Epithelial cell of esophagus (primary cell): ENCODE measurements at places on chromosomes 7 and 10.
A peak's percentile ranks its signal among the peaks of the same experiment; 100 is the strongest.

DNA sequence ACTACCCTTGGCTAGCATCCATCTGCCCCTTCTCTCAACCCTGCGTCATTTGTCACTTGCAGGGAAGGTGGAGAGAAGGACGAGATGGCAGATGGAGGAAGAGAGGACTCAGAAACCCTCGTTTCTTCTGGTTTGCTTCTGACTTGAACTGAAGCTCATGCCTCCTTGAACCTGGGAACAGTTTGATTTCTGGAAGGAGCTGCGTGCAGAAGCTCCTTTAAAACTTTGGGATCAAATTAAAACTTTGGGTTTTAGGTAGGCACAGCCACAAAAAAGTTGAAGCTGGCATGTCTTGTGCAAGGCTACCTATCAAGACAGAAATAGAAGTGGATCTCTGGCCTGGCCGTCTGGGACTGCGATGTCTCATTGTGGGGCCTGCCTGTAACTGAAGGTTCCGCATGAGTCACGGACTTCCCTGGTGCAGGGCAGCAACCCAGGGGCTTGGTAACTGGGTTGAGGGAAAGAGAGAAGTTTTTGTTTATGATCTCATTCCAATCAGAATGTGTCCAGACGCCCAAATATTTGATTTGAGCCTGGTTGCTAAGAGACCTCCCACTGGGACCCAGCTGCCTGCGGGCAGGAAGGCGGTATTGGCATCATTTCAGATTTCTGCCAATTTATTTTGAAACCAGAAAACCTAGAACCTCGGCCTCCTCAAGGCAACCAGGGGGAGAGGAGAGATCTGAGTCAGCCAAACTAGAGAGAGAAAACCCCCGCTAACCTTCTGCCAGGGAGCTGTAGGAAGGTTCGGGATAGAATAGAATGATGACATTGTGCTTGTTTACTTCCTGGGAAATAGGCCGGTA is 15.8 kb upstream of the CAMK1D start:
- DNase-seq, result peak; percentile 97

DNA sequence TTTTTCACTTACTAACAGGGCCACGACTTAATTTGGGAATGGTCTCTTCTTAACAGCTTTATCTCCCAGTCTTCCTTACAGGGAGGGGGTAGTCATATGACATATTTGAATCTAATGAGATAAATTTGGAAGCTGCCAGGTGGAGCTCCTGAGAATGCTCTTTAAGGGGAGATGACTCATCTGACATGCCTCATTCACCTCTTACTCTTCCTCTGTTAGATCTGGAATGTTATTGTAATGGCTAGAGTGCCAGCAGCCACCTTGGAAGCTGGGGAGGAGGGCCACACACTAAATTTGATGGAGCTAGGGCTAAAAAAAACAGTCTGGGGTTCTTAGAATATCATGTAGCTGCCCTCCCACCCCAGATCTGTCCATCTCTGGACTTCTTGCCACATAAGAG is 22.7 kb downstream of the HECW1 start:
- peak; percentile 59 for DNase-seq

GRCh38 chr7:85102813-85103350 is 84.0 kb downstream of the SEMA3D start:
- no peak for DNase-seq

- no peak for DNase-seq
Measured at GRCh38 chr7:142240546-142240945, 17.3 kb downstream of the PRSS58 start.

DNA sequence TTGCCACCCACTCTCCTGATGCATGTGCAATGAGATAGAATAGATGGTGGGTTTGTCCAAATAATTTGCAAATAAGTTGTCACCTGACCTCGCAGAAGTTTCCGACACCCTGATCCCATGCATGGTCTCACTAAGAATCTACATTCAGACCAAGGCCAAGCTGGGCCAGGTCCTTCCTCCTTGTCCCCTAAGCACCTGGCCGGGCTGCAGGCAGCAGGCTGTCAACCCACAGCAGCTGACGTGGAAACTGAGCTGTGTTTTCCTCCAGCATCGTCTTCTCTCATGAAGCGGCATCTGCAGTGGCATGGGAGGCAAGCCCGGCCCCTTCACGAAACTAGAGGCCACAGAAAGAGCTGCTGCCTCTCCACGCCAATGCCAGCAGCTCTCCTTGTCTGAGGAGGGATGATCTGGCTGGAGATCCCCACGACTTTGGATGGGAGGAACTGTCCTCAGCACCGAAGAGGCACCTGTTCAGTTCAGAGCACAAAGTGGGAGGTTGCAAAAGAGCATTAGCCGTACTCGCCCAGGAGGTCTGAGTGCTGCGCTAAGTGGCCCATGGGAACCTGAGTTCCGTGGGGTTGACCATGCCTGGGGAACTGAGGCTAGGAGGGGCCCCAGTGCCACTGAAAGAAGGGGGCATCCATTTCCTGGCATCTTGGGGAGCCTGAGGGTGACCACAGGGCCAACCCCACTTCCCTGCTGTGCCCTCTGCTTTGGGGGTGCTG is 110.5 kb upstream of the INSIG1 start:
- no peak for DNase-seq

DNA sequence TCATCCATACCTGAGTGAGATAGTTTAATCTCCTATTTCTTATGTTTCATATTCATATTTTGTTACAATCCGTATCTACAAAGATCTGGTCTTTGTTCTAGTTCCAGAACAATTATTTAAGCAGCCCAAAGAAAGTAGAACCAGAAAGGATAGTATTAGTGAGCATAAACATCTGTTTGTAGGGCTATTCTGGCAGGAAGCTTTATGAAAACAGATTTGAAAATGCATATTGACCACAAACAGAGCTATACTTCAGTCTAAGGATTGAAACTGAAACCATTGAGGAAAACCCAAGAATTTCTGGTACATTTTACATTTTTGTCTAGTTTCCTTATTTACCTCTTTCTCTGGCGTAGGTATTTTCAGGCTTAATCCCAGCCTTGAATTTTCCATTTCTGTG is 28.1 kb downstream of the LRGUK start:
- no peak for DNase-seq

DNA sequence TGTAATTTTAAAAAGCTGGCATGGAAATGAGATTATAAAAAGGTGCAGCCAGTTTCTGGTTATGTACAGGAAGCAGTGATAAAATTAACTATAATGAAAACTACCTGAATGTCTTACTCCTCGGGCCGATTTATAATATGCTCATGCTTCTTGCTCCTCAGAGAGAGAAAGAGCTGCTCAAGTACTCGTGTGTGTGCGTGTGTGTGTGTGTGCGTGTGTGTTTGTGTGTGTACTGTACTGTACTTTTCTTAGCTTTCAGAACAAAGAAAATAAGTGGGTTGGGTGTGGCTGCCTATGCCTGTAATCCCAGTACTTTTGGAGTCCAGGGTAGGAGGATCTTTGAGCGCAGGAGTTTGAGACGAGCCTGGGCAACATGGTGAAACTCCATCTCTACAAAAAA is 96.6 kb upstream of the NMT2 start:
- DNase-seq, result no peak

- no peak for DNase-seq
Measured at GRCh38 chr10:95428701-95429100, 132.5 kb downstream of the SORBS1 start.

DNA sequence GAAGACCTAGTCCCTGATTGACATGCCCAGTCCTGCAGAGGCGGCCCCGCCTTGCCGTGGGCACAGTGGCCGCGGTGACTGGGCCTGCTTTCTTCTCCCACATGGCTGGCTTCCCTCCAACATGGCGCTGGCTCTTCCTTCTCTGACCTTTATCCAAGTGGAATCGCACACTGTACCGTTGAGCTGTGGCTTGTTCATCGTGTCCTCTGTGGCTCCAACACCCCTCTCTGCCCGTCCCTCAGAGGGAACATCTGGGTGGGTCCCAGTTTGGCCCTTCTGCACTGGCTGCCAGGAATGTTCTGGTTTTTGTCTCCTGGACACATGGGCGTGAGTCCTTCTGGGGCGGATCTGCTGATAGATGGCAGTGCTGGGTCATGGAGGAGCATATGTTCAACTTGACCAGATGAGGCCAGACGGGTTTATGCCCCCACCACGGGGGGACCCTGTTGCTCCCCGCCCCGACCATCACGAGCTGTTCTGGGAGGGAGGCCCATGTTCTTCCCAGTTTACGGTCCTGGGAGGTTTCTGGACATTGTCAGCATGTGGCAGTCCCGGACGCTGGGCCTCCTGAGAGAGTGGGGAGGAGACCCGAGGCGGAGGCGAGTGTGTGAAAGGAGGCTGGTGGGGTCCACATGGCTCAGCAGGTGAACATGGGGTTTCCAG is 63.5 kb downstream of the LHPP start:
- peak; percentile 79 for DNase-seq

GRCh38 chr7:35399840-35400239 is 145.9 kb upstream of the TBX20 start:
- no peak for DNase-seq

GRCh38 chr7:90833443-90833842 is 237.3 kb downstream of the CDK14 start:
- no peak for DNase-seq

- DNase-seq, result no peak
Measured at GRCh38 chr10:123153486-123154091, 613 bp upstream of the BUB3 start.

GRCh38 chr7:92657391-92657790 is 67.2 kb upstream of the FAM133B start:
- no peak for DNase-seq

DNA sequence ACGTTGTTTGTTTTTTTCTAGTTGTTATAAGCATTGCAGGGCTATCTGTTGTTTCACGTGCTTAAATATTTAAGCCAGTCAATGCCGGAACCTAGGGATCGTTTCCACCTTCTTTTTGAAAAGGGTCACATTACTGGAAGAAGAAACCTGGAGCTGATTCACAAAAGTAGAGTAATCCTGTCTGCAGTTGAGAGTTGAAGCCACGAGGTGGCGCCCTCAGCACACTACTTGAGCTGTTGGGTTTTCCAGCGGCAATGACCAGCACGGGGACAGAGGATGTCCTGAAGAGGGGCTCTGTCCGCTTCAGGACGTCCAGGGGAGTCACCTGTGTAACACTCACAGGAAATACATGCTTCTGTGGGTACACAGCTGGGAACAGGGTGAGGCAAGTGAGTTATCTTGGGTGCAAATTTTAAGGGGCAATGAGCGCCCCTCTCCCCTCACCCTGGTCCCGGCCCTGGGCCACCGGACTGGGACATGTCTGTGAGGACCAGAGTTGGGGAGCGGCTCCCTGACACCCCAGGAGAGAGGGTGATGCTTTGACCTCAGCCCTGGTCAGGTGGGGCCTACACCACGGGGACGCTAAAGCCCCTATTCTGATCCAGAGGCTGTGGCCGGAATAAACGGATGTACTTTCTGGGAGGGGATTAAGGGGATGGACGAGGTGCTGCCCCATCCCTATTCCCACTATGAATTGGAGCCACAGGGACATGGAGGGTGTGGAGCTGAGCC is 26.3 kb upstream of the WDFY4 start:
- peak; percentile 69 for DNase-seq

DNA sequence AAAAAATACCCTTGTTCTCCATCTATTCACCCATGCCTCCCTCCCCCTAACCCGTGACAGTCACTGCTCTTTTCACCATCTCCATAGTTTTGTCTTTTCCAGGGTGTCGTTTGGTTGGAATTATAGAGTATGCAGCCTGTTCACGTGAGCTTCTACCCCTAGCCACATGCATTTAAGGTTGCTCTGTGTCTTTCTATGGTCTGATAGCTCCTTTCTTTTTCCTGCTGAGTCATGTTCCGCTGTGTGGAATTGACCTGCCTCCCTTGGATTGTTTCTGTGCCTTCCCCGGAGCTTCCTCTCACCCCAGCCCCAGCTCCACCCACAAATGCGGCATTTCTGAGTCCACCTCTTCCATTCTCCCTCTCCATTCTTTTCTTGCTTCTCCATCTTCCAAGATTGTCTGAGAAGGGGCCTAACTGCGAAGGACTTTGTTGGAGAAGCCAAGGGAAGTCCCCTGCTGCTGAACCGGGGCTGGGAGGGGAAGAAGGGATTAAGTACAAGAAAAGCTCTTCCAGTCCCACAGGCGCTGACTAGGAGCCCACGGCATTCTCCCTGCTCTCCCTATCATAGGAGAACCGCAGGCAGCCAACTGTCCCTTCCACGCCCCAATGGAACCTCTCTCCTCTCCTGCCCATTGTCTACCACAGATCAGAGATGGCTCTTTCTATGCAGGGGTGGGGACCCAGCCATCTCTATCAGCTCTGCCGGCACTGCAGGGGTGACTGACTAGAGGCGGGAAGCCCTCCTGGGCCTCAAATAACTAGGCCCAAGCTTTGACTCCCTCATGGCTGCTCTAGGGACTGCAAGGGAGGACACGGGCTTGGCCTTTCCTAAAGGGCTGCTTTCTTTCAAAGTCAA is 87.5 kb upstream of the ANLN start:
- peak; percentile 45 for DNase-seq

GRCh38 chr7:65915921-65916657 is 43.2 kb downstream of the VKORC1L1 start:
- no peak for DNase-seq

GRCh38 chr7:156560696-156561095 is 79.9 kb upstream of the RNF32 start:
- DNase-seq, result no peak

- peak; percentile 61 for DNase-seq
Measured at GRCh38 chr10:59283456-59284091, 78.8 kb downstream of the FAM13C start.

DNA sequence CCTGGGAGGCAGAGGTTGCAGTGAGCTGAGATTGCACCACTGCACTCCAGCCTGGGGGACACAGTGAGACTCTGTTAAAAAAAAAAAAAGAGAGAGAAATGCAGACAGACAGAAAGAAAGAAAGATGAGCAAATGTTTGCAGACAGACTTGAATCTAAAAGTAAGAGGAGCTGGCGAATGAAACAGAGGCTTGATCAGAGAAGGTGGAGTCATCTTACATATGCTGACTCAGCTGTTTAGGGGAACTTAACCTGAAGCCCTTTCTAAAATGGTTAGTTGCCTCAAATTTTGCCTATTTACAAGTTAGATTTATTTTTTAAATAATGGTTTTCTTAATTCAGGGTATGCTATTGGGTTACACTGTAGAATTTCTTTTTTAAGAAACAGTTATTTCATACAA is 5.4 kb downstream of the FAM171A1 start:
- DNase-seq, result no peak

- DNase-seq, result no peak
Measured at GRCh38 chr10:82162549-82163195, 287.7 kb downstream of the NRG3 start.

DNA sequence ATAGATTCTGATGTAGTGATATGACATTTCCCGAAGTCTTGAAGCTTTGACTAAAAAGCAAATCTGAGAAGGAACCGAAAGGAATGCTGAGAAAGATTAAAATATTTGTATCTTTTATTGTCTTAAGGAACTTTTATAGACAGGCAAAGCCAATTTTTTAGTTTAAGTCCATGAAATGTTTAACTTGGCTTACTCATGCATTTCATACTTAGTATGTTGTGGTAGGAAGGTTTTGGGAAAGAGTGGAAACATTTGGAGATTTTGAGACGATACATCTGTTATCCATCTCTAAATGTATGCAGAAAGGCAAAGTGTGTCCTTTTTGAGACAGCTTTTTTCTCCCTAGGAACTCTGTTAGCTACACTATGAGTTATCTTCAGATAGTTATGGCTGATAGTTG is 10.1 kb downstream of the TBC1D12 start:
- DNase-seq, result no peak

DNA sequence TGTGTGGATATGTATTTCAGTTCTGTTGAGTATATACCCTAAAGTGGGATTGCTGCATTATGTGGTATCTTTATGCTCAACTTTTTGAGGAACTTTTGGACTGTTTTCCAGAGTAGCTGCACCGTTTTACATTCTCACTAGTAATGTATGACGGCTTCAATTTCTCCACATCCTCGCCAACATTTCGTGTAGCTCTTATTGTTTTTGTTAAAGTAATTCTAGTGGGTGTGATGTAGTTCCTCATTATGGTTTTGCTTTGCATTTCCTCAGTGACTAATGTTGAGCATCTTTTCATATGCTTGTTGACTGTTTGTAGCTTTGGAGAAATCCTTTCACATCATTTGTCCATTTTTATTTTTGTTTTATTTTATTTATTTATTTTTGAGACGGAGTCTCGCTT is 4.5 kb downstream of the STMP1 start:
- DNase-seq, result no peak
